Natural killer cell treated with Interleukin-12 subunit alpha and Interleukin-12 subunit beta and Interleukin-15 and Interleukin-18, amount 100 ng/mL, for 72 hours (primary cell): ENCODE measurements at places on chromosomes 16 and 17. TPM values are rescaled to one million over a fixed set of nuclear protein-coding genes. Genes with fewer than 3 reads are reported as not detected.

The TMEM100 gene
- total RNA-seq = not detected

The ACSM3 gene
- total RNA-seq = 1.5 TPM

The PRR35 gene
- 0.64 TPM for total RNA-seq

The C17orf75 gene
- total RNA-seq = 24.5 TPM

The MT1X gene
- 66.3 TPM for total RNA-seq

The KIF19 gene
- total RNA-seq = 0.29 TPM

The PDE6G gene
- total RNA-seq = 8.9 TPM

The CCL5 gene
- 97.5 TPM for total RNA-seq

The ODAD4 gene
- total RNA-seq = 0.12 TPM

The KRTAP17-1 gene
- not detected for total RNA-seq

The ABCA8 gene
- total RNA-seq = not detected
